ENCODE measurements at places on chromosomes 7 and 10.

DNA sequence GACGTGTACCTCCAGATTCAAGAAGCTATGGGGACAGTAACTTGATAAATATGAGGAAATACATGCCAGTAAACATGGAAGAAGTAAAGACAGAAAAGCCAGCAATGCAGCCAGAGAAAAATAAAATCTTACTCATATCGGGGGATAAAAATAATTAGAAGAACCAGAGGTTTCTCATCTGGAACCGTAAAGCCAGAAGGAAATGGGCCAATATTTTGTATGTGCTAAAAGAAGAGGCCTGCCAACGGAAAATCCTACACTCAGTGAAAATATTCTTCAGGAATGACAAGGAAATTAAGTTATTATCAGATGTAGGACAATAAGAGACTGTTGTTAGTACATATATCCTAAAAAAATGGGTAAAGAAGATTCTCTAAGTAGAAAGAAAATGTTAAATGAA lies 401.2 kb downstream of the CDC14C start:
- no peak for DNase-seq

DNA sequence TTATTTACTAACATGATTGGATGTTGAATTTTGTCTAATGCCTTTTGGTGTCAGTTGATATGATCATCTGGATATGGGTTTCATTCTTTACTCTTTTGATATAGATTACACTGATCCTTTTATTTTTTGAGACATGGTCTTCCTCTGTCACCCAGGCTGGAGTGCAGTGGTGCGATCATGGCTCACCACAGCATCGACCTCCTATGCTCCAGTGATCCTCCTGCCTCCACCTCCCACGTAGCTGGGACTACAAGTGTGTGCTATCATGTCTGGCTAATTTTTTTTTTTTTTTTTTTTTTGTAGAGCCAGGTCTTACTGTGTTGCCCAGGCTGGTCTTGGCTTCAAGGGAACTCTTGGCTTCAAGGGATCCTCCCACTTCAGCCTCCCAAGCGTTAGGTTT lies 27.1 kb downstream of the BMS1 start:
- DNase-seq, result no peak

DNA sequence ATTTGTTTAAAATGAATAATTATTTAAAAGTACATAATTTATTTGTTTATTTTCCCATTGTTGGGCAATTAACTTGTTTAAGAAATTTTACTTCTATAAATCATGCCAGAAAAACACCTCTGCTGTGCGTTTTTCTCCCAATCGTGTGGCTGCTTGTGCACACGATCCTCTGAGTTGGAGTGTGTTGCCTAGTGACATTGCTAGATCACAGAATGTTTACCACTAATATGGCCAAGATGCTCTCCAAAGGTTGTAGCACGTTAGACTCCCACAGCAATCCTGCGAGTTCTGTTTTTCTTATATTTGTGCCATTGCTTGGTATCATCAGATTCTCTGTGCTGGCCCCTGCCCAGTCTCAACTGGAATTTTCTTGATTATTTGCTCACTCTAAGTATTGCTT lies 207.1 kb upstream of the ADCY1 start:
- no peak for DNase-seq

DNA sequence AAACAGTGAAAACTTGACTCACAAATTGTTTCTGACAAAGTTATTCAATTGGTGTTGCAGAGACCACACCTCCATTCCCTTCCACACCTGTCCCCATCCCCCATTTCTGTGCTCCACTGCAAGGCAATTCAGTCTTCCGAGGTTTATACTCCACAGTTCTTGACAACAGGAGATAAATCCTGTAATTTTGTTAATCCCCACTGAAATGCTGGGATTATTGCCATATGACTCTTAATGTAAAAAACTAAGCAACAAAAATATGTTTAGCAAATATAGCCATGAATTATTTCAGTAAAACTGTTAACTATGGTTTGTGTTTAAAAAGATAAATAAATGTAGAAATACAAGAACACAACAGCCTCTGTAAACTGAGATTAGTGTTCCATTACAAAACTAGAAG lies 170.1 kb upstream of the SEMA3D start:
- no peak for DNase-seq

DNA sequence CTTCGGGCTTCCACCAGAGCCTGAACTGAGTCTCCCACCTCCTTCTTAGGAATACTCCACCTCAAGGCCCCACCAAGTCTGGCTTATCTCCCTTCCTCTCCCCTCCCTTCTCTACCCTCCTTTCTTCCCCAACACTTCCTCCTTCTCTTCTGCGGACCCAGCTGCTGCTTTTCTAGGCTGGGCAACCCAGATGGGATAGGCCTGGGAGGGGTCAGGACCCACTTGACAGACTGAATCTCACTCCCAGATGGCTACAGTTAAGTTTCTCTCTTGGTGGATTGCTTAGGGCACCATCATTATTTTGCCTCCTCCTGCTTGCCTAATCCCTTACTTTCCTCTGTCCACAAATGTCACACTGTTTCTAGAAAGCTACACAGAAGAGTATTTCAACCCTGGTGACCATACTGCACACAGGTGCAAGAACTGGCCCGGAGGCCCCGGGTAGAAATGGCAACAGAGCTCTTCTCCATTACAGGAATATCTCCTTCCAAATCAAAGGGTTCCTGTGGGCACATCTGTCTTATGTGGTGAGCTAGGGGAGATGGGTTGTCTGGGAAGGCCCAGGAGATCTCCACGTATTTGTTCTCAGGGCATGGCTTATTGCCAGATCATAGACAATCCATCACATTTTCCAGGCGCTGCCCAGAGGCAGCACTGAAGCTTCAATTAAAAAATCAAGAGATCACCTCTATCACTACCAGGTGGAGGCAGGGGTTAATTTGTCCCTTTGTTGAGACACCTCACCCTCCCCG lies 5.1 kb upstream of the HOXA11 start:
- DNase-seq, result no peak

DNA sequence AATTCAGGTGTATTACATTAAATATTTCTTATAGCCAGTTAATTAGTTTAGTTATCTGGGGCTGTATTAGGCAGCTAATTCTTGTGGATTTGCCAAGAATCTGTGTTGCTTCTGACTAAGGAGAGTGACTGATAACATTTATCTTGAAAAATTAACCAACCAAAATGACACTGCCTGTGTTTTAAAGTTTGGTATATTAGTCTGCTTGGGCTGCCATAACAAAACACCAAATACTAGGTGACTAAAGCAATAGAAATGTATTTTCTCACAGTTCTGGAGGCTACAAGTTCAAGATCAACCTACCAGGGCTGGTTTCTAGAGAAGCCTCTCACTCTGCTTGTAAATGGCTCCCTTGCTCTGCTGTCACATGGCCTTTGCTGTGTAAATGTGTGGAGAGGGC lies 12.9 kb downstream of the EXOC4 start:
- DNase-seq, result no peak

- DNase-seq, result no peak
Observed at GRCh38 chr7:49789736-49790135, 16.3 kb downstream of the VWC2 start.

GRCh38 chr7:37405128-37405527 lies 43.5 kb downstream of the ELMO1 start:
- DNase-seq, result no peak

DNA sequence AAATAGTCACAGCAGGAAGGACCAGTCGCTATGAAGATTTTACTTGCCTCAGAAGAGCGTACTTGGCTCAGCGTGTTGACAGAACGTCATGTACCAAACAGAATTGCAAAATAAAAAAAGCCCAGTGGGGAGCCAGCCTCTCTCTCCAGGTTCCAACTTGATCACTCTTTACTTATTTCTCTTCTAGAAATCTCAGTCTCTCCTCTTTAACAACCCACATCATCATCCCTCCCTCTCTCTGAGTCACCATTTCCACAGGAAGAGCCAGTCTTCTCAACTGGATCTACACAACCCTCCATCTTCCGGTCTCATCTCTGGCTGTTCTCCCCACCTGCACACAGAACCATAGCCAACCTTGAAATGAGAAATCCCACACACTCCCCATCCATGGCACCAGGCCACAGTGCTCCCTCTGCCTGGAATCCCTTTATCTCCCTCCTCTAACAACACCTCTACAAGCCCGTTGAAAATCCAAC lies 718.3 kb downstream of the GRID1 start:
- no peak for DNase-seq

GRCh38 chr10:98556061-98556460 lies 109.3 kb upstream of the HPS1 start:
- DNase-seq, result no peak

- no peak for DNase-seq
Observed at GRCh38 chr10:127836176-127836575, 56.6 kb downstream of the CLRN3 start.

DNA sequence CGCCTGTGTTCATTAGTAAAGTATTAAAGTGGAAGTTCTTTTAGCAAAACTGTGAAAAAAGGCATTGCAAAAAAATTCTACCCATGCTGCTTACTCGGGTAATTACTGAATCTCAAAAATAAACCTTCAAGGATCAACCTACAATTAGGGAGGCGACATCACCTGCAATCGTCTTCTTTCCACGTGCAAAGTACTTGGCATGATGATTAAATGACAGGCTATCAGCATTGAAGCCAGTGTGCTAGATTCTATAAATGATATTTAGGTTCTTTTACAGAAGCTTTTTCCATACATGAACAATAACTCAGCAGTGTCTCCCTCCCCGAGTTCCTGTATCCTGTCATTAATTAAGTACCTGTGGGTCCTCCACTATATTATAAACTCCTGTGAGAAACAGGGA lies 105.8 kb downstream of the SFMBT2 start:
- no peak for DNase-seq

GRCh38 chr10:123462756-123463155 lies 203.4 kb upstream of the GPR26 start:
- DNase-seq, result no peak

GRCh38 chr7:157861551-157861950 lies 524.7 kb downstream of the DNAJB6 start:
- DNase-seq, result no peak
